WTC11 (cell line): ENCODE measurements at places on chromosomes 4 and X.

DNA sequence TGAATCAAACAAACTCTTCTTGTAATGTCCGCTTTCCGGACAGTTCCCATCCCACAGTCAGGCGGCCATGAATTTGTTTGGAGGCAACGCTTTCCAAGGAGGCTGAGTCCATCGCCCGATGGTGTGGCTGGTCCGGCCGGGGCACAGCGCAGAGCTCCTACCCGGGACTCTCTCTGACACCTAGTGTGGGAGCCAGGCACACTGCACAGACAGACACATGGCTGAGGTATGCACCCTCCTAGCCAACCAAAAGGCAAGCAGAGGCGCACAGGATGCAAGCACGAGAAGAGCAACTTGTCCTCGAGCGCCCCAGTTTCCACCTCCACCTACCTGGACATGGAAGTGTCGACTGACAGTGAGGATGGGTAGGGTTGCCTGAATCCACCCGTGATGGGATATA lies 87.5 kb downstream of the LEF1 start:
- DNase-seq = no peak
- no peak overlapping the region for H3K4me3 ChIP-seq
- H3K27me3 ChIP-seq = no peaks in the 10 kb centered on the region
- H3K4me1 ChIP-seq = no peaks in the 10 kb centered on the region
- no peaks in the 10 kb centered on the region; the same call in 1 of the 2 replicates for H3K36me3 ChIP-seq

- H3K27ac ChIP-seq = no peak overlapping the region
- no peak overlapping the region for H3K4me3 ChIP-seq
- no peaks in the 10 kb centered on the region for H3K27me3 ChIP-seq
- H3K4me1 ChIP-seq = no peaks in the 10 kb centered on the region
Measured at GRCh38 chr4:55729351-55730279, 90.0 kb upstream of the EXOC1L start.

DNA sequence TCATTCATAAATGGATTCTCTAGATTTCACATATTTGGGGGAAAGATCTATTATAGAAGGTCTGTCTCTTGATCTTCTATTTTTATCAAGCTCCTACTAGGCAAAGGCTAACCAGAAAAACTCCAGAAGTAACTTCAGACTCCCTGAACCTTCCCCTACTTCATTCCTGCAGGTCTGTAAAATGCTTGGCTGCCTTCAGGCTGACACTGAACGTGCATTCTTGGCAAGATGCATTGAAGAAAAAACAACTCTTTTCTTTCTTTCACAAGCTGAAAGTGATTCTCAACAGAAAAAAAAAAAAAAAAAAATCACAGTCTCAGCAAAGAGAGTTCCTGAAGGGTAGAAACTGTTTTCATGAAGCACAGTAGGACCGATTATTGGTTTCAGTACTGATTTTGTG lies 12.7 kb downstream of the OPHN1 start:
- no peak for DNase-seq
- 0 out of 2 replicates have a peak, but pooled peaks cover 3% of the 10 kb centered on the region for H3K4me1 ChIP-seq
- no peaks in the 10 kb centered on the region for H3K27me3 ChIP-seq
- no peak overlapping the region for H3K4me3 ChIP-seq

DNA sequence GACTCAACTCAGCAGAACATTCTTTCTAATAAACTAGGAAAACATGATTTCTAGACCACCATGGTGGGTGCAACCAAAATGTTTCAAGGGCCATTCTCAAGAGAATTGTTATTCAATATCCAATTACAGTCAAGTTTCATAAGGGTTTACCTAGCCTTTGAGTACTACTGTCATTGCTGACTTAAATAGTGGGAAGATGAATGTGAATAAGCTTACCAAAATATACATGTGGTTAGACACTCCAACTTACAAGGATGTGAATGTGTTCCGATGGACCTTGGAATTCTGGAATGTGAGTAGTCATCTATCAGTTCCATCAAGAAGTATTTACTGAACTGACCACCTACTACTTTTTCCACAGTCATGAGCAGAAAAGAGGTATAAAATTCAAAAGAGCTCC lies 16.9 kb downstream of the SH3RF1 start:
- no peak for DNase-seq
- no peak overlapping the region for H3K4me3 ChIP-seq
- H3K27ac ChIP-seq = peak overlapping the region; percentile 21; the same call in 1 of the 2 replicates
- peaks cover 73% of the 10 kb centered on the region for H3K4me1 ChIP-seq
- no peaks in the 10 kb centered on the region for H3K27me3 ChIP-seq

- peaks cover 8% of the 10 kb centered on the region for H3K36me3 ChIP-seq
- no peaks in the 10 kb centered on the region for H3K27me3 ChIP-seq
- H3K4me3 ChIP-seq = no peak overlapping the region
- peaks cover 35% of the 10 kb centered on the region for H3K4me1 ChIP-seq
- peak overlapping the region; percentile 83; the same call in 1 of the 2 replicates for H3K27ac ChIP-seq
Measured at GRCh38 chr4:86619656-86620055, 25.5 kb downstream of the PTPN13 start.

GRCh38 chrX:49291615-49292337 lies 11.7 kb upstream of the GAGE10 start:
- H3K36me3 ChIP-seq = no peaks in the 10 kb centered on the region
- H3K4me1 ChIP-seq = peaks cover 3% of the 10 kb centered on the region
- DNase-seq = peak; percentile 78
- H3K4me3 ChIP-seq = no peak overlapping the region
- peak overlapping the region; percentile 73; the same call in 1 of the 2 replicates for H3K27ac ChIP-seq

- no peak overlapping the region for H3K4me3 ChIP-seq
- H3K4me1 ChIP-seq = no peaks in the 10 kb centered on the region
- no peaks in the 10 kb centered on the region for H3K36me3 ChIP-seq
- no peak for DNase-seq
Measured at GRCh38 chr4:171793723-171794122, 19.5 kb upstream of the GALNTL6 start.

GRCh38 chr4:1152290-1152689 lies 20.1 kb downstream of the SPON2 start:
- H3K27ac ChIP-seq = no peak overlapping the region
- H3K27me3 ChIP-seq = peaks cover 20% of the 10 kb centered on the region
- DNase-seq = no peak
- H3K36me3 ChIP-seq = no peaks in the 10 kb centered on the region
- no peak overlapping the region for H3K4me3 ChIP-seq
- no peaks in the 10 kb centered on the region for H3K4me1 ChIP-seq

- no peaks in the 10 kb centered on the region for H3K36me3 ChIP-seq
- DNase-seq = no peak
- no peak overlapping the region for H3K27ac ChIP-seq
- no peaks in the 10 kb centered on the region for H3K27me3 ChIP-seq
- H3K4me1 ChIP-seq = 0 out of 2 replicates have a peak, but pooled peaks cover 7% of the 10 kb centered on the region
Measured at GRCh38 chrX:133939655-133940302, 45.6 kb downstream of the GPC3 start.

- peak overlapping the region; percentile 77 for H3K4me3 ChIP-seq
- H3K4me1 ChIP-seq = peaks cover 36% of the 10 kb centered on the region
- peaks cover 58% of the 10 kb centered on the region for H3K27me3 ChIP-seq
- DNase-seq = no peak
- no peak overlapping the region for H3K27ac ChIP-seq
- no peaks in the 10 kb centered on the region for H3K36me3 ChIP-seq
Measured at GRCh38 chrX:137425273-137425902, 140.5 kb upstream of the ZIC3 start.

GRCh38 chrX:44996277-44996676 lies 123.3 kb downstream of the KDM6A start:
- no peak for DNase-seq
- H3K4me3 ChIP-seq = no peak overlapping the region
- H3K4me1 ChIP-seq = peaks cover 69% of the 10 kb centered on the region
- H3K36me3 ChIP-seq = peaks cover 3% of the 10 kb centered on the region; the same call in 1 of the 2 replicates
- no peak overlapping the region for H3K27ac ChIP-seq

DNA sequence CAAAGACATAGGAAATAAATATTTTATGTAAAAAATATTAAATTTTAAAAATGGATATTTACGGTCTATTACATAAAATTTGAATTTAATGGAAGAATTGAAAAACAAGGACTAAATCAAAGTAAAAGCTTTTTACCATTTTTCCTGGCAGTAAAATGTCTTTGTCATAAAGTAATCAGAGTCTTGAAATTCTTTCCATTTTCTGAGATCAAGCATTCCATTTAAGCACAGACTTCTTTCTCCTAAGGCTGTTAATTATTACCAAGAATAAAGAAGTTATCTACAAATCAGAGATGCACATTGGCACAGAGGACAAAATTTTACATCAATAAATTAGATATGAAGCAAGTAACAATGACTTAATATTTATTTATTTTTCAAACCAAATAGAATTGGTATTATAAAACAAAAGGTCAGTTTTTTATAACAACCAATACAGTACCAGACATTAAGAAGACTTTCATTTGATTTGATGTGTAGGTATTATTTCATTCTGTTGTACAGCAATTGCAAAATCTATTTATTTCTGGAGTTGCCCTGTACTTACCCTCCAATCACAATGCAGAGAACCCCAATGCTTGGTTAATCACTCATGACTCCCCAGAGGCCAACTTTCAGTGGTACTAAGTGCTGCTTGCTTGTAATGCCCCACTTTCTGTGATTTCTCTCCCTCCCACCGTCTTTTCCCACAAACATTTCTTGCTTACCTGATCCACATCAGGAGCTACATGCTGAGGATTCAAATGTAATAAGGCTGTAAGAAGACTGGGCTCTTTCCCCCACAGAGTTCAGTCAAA lies 254.6 kb downstream of the GASK1B start:
- H3K4me1 ChIP-seq = no peaks in the 10 kb centered on the region
- no peak overlapping the region for H3K27ac ChIP-seq
- H3K4me3 ChIP-seq = no peak overlapping the region
- H3K27me3 ChIP-seq = no peaks in the 10 kb centered on the region
- DNase-seq = no peak
- peaks cover 7% of the 10 kb centered on the region for H3K36me3 ChIP-seq

DNA sequence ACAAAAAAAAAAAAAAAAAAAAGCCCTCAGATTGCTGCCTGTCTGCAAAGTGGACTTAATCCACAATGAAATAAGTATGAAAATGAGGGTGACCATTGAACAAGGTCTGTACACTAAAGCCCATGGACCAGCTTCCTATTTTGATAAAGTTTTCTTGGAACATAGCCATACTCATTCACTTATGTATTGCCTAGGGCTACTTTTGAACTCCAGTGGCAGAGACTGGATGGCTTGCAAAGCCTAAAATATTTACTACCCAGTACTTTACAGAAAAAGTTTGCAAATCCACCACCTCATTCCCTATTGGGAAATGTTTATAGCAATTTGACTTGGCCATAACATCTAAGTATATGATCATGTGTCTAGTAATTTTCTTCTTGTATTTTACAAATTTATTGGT lies 481.7 kb downstream of the NAF1 start:
- DNase-seq = no peak
- H3K27ac ChIP-seq = no peak overlapping the region
- H3K36me3 ChIP-seq = no peaks in the 10 kb centered on the region
- H3K27me3 ChIP-seq = no peaks in the 10 kb centered on the region
- no peaks in the 10 kb centered on the region for H3K4me1 ChIP-seq
- no peak overlapping the region for H3K4me3 ChIP-seq

DNA sequence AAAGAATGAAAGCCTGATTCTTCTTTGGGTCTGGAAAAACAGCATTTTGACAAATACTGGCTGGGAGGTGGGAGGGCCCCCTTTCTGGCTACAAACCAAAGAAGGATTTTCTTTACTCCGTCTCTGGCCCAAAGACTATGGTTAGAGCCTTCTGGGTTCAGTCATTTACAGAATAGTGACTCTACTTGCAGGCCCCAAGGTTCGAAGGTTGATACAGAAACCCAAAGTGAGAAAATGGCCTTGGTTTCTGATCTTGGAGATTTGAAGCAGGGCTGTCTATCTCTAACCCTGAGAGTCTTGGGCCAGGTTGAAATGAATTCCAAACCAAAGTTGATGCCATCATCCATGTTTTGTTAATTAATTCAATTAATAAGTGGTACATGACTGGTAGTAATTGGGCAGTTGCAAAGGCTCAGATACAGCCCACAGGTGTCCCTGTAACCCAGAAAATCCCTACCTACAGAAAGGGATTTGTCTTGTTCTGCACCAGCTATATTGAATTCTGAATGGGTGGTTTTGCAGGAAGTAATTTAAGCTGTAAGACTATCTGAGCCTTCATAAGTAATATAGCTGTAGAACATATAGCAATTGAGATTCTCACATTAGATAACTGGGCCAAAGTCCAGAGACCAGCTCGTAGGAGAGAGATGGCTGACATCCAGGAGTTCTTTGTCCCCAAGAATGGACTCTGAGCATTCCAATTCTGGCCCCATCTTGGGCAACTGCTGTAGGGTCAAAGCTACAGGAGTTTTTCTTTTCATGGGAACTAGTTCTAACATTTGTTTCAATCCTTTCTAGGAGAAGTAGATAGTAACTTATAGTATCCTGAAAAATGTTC lies 34.5 kb downstream of the CHRNA9 start:
- no peak overlapping the region for H3K27ac ChIP-seq
- no peak overlapping the region for H3K4me3 ChIP-seq
- no peak for DNase-seq
- H3K36me3 ChIP-seq = no peaks in the 10 kb centered on the region

GRCh38 chr4:40473578-40474388 lies 138.7 kb downstream of the CHRNA9 start:
- peak overlapping the region; percentile 12; the same call in 1 of the 2 replicates for H3K27ac ChIP-seq
- H3K27me3 ChIP-seq = no peaks in the 10 kb centered on the region
- no peak for DNase-seq
